Right ventricle myocardium inferior (tissue), 1 donor: ENCODE measurements at places on chromosomes 12 and 14. TPM values are rescaled to one million over a fixed set of nuclear protein-coding genes. Genes with fewer than 3 reads are reported as not detected.
A peak's percentile ranks its signal among the peaks of the same experiment; 100 is the strongest.

The MYH6 gene
- total RNA-seq: 3,910 TPM

The NKX2-1 gene
- total RNA-seq: not detected

The TCTN2 gene
- total RNA-seq: 3.3 TPM

DNA sequence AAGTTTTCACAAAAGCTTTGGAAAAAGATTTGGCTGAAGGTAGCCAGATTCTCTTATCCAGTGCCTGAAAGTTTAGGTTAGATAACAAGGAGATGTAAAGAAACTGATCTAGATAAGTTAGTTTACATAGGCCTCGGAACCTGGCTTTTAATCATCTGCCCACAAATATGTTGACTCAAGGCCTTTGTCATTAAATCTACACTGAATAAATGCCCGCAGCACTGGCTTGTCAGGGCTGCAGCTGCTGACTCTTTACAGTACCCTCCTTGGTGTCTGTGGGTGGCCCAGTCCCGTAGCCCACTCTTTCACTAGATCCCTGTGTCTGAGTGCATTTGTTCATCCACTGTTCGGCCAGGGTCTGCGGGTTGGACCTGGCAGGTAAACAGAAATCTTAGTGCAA lies 58.0 kb downstream of the TMEM116 start:
- DNase-seq: no peak

DNA sequence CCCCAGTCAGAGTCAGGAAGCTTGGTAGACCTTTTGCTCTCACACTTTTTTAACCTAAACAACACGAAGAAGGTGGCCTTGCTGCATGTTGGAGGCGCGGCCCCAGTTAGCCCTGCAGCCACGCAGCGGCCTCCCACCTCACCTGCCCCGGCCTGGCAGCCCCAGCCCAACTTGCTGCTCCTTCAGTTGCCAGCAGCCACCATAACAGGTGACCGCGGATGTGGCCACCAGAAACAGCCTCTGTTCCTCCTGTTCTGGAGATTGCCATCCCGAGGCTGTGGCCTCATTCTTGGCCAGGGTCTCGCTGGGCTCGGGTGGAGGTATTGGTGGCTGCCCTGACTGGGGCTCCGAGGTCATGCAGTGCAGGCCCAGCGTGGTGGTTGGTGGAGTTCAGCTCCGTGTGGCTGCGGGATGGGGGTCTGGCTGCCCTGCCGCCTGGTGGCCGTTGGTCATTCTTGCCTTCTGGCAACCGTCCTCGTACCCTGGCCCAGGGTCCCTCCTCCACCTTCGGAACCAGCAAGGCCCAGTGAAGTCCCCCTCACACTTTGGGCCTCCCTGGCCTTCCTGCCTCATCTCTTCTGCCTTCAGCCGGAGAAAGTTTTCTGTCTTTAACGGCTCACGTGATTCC lies 20.7 kb upstream of the TEX22 start:
- DNase-seq: peak; percentile 53

- DNase-seq: no peak
Observed at GRCh38 chr12:124545508-124546418, 21.6 kb downstream of the NCOR2 start.

- DNase-seq: no peak
Observed at GRCh38 chr14:56004323-56004722, 113.9 kb upstream of the PELI2 start.

- no peak for DNase-seq
Observed at GRCh38 chr14:74685921-74686678, 26.8 kb downstream of the AREL1 start.

GRCh38 chr14:92702441-92702918 lies 45.9 kb downstream of the LGMN start:
- no peak for DNase-seq

- no peak for DNase-seq
Observed at GRCh38 chr12:106522708-106523107, 60.1 kb upstream of the RFX4 start.

DNA sequence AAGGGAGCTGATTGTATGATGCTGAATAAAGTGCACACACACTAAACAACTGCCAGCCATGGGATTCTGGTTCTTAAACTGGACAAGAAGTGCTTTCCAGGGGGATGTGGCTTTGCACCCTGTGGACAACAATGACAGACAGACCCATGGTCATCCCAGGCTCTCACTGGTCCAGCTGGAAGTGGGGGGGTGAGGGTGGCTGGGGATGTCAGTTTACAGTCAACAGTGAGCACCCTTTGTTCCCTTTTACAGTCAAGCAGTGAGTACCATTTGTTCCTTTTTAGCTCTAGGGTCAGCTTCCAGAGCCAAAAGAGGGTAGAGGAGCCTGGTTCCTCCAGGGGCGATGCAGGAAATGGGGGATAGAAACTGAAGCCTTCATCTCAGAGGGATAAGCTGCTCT lies 100.7 kb downstream of the SMOC1 start:
- DNase-seq: no peak

- no peak for DNase-seq
Observed at GRCh38 chr14:54147282-54147681, 190.7 kb upstream of the BMP4 start.

- DNase-seq: no peak
Observed at GRCh38 chr12:100794441-100795173, at the start of gene ANO4. Gene ANO4 (plus strand): TSS chr12:100794776. CDS start chr12:100901786, 107,010 bp downstream.

DNA sequence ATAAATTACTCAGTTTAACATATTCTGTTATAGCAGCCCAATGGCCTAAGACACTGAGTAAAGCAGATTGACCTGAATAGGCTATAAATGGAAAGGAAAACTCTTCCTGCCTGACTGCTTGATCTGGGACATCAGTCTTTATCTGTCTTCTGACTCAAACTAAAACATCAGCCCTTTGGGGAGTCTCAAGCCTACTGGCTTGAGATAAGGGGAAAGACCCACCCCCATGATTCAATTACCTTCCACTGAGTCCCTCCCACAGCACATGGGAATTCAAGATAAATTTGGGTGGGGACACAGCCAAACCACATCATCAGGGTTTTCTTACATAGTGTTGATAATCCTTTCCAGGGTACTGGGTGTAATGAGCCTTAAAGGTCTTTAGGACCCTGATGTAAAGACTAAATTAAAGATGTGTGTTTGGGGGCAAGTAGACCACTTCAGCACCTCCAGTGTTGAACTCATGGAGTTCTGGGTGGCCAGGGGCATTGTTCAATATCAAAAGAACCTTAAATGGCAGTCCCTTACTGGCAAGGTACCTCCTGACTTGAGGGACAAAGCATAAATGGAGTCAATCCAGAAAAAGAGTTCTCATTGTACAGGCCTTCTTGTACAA lies 67.8 kb downstream of the TSHR start:
- no peak for DNase-seq

- no peak for DNase-seq
Observed at GRCh38 chr12:4791497-4791896, 71.3 kb downstream of the GALNT8 start.
